ENCODE measurements at places on chromosomes 12 and 14. TPM values are rescaled to one million over a fixed set of nuclear protein-coding genes. Genes with fewer than 3 reads are reported as not detected.

GRIP1 gene
- total RNA-seq, result 32.2 TPM

RNASE2 gene
- 0.50 TPM for total RNA-seq

ADAMTS20 gene
- total RNA-seq, result 0.44 TPM

ESPL1 gene
- total RNA-seq, result 4.5 TPM

SLCO1B1 gene
- total RNA-seq, result not detected

BTG1 gene
- total RNA-seq, result 15.5 TPM

CLEC9A gene
- 0.59 TPM for total RNA-seq

DNA sequence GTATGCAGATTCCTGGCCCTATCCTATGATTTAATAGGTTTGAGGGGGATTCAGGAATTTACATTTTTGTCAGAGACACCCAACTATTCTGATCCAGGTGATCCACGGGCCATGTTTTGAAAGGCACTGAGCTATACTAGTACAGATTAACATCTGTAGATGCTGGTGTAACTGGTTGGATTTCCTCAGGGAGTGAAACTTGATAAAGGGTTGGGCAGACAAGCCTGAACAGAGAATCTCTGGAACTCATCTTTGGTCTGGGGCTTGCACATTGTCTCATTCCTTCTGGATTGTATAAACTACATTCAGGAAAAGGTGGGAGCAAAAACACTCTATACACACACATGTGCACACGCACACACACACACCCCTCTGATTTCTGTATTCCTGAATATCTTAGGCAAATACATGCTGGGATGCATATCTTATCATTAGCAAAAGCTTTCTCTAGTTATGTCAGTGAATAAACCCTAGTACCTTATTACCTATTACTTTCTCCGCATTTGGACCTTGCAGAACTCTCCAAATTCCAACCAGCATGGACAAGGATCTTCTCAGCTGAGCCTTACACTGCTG is 104.6 kb downstream of the SLC38A1 start:
- no peaks in the 10 kb centered on the region for H3K27me3 ChIP-seq
- H3K27ac ChIP-seq, result no peak overlapping the region
- no peaks in the 10 kb centered on the region for H3K4me1 ChIP-seq

- H3K27me3 ChIP-seq, result peaks cover 4% of the 10 kb centered on the region
- H3K4me1 ChIP-seq, result no peaks in the 10 kb centered on the region
- DNase-seq, result peak; percentile 88
- no peak overlapping the region for H3K4me3 ChIP-seq
- H3K27ac ChIP-seq, result no peak overlapping the region
Measured at GRCh38 chr12:110957652-110958051, 37.3 kb upstream of the MYL2 start.

DNA sequence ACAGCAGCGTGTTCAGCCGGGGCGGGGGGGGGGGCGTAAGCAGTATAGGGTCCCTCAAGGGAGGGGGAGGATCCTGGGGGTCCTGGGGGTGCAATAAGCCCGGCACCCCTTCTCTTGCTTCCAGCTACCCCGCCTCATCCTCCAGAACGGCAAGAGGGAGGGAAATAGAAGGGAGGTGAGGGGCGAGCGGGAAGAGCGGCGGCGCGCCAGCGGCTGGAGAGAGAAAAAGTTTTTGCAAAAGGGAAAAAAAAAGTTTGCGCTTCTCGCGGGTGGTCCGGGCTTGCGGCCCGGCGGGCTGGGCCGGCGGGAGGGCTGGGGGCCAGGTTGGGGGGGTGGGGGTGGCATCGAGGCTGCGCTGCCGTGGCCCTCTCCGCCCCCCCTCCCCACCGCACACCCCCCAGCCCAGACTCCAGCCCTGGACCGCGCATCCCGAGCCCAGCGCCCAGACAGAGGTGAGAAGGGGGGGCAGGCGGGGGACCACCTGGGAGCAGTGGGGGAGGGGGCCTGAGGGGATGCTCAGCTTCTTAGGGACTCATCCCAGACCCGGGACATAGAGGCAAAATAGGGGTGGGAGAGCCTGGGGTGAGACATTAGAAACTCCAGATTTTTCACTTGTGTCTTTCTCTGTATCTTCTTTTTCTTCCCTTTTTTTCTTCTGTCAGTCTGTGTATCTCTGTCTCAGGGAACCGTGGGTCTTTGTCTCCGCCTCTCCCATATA is at the start of gene GLI1:
Gene GLI1 (plus strand): TSS at position 36 of the 718 bp plus-strand sequence. CDS start 3,907 bp downstream, outside the sequence.
- DNase-seq, result no peak
- peaks cover 7% of the 10 kb centered on the region for H3K36me3 ChIP-seq
- H3K4me1 ChIP-seq, result peaks cover 49% of the 10 kb centered on the region
- H3K4me3 ChIP-seq, result peak within 1 kb of the TSS; percentile 71
- H3K27me3 ChIP-seq, result peaks cover 27% of the 10 kb centered on the region
- peak within 1 kb of the TSS; percentile 86 for H3K27ac ChIP-seq

GRCh38 chr14:84432676-84433075 is 1097.3 kb upstream of the FLRT2 start:
- H3K4me1 ChIP-seq, result no peaks in the 10 kb centered on the region
- no peaks in the 10 kb centered on the region for H3K36me3 ChIP-seq
- H3K27me3 ChIP-seq, result no peaks in the 10 kb centered on the region
- DNase-seq, result no peak
- no peak overlapping the region for H3K4me3 ChIP-seq

DNA sequence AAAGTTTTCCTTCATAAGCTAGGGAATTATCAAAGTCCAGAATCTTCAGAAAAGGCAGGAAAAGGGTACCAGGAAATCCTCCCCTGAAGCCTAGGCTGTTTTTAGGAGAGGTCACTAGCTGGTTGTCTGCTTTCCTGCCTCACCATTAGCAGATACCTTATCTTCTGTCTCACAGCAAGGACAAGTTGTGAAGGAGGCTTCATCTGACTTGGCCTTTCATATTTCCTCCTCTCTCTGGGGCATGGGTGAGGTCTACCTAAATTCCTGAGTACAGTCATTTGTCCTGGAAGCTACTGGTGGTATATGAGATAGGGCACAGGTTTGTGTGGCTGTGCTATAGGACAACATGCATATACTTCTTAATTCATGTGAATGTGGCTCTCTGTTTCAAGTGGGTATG is 2.3 kb downstream of the FOXJ2 start:
- no peaks in the 10 kb centered on the region for H3K27me3 ChIP-seq
- peaks cover 5% of the 10 kb centered on the region for H3K36me3 ChIP-seq
- peaks cover 36% of the 10 kb centered on the region for H3K4me1 ChIP-seq
- DNase-seq, result no peak
- no peak overlapping the region for H3K27ac ChIP-seq

DNA sequence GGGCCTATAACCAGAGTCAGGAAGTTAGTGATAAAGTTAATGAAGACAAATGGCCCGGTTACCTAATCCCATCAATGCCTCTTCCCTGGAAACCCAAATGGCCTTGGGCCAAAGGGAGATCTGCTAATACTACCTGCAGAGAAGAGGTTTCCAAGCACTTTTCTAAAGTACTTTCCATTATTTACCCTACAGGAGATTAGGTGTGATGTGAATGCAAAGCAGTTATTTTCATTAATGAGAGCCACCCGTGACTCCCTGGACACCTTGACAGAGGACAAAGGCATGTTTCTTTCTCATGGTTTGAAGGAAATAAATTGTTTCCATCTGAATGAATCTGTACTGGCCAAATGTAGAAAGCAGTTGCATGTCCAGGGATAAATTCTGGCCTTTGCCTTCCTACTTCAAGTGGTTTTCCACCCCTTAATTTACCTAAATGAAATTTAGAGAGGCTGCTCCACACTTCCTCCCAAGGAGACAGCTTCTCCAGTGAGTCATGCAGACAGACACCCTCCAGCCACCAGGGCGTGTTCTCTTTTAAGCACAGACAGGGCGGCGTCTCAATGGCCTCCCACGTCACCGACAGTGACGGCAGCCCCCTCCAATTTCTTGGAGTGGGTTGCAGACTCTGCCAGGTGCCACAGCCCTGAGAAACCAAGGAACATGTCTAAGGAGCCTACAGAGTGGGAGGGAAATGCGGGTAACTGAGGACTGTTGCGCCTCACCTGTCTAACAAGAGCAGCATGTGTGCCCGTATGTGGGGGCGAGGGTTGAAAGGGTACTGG is 43.9 kb upstream of the GNPNAT1 start:
- no peak for DNase-seq
- no peaks in the 10 kb centered on the region for H3K27me3 ChIP-seq
- no peaks in the 10 kb centered on the region for H3K36me3 ChIP-seq
- no peak overlapping the region for H3K27ac ChIP-seq
- peaks cover 4% of the 10 kb centered on the region for H3K4me1 ChIP-seq

DNA sequence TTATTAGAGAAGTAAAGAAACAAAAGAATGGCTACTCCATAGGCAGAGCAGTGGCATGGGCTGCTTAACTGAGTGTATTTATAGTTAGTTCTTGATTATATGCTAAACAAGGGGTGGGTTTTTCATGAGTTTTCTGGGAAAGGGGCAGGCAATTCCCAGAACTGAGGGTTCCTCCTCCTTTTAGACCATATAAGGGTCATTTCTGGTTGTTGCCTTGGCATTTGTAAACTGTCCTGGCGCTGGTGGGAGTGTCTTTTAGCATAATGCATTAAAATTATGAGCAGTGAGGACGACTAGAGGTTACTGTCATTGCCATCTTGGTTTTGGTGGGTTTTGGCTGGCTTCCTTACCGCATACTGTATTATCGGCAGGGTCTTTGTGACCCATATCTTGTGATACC is 40.1 kb downstream of the CCDC60 start:
- no peaks in the 10 kb centered on the region for H3K36me3 ChIP-seq
- no peak for DNase-seq
- H3K4me3 ChIP-seq, result no peak overlapping the region
- no peaks in the 10 kb centered on the region for H3K4me1 ChIP-seq
- H3K27ac ChIP-seq, result no peak overlapping the region
- no peaks in the 10 kb centered on the region for H3K27me3 ChIP-seq

DNA sequence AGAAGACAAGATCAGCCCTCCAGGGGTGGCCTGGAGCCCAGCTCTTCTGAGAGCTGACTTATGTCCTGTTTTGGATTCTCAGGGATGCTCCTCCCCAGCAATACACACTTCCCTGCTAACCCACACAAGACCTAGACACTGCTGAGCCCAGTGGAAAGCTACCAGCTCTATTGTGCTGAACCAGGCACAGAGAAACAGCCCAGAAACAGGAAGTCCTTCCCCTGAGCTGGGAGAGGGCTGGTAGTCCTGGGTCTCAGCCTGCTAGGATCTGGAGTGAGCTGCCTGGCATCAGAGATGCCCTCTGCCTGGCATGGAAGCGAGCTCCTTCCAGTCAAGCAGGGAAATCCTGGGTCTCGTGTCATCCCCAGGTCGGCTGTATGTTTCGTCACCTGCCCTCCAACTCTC is 1.2 kb upstream of the LAG3 start:
- peaks cover 43% of the 10 kb centered on the region for H3K4me1 ChIP-seq
- peaks cover 60% of the 10 kb centered on the region for H3K36me3 ChIP-seq
- H3K4me3 ChIP-seq, result no peak overlapping the region
- no peak overlapping the region for H3K27ac ChIP-seq
- DNase-seq, result no peak
- no peaks in the 10 kb centered on the region for H3K27me3 ChIP-seq

DNA sequence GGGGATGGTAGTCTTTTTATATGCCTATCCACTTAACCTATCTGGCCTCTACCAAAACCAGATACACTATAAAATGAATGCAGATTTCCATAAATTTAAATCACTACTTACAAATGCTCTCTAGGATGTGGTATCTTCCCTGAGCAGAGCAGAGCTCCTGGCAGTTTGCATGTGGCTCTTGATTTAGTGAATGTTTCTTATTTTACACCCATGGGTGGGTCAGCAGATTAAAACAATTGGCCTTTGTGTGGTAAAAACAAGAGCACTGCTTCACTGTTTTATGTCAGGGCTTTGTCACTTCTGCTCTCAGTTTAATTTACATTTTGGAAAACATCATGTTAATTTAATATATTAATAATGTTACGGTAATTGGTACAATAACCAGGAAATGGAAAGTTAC is 5.5 kb downstream of the TAS2R19 start:
- no peak overlapping the region for H3K27ac ChIP-seq
- no peaks in the 10 kb centered on the region for H3K27me3 ChIP-seq
- no peaks in the 10 kb centered on the region for H3K4me1 ChIP-seq
- no peaks in the 10 kb centered on the region for H3K36me3 ChIP-seq

DNA sequence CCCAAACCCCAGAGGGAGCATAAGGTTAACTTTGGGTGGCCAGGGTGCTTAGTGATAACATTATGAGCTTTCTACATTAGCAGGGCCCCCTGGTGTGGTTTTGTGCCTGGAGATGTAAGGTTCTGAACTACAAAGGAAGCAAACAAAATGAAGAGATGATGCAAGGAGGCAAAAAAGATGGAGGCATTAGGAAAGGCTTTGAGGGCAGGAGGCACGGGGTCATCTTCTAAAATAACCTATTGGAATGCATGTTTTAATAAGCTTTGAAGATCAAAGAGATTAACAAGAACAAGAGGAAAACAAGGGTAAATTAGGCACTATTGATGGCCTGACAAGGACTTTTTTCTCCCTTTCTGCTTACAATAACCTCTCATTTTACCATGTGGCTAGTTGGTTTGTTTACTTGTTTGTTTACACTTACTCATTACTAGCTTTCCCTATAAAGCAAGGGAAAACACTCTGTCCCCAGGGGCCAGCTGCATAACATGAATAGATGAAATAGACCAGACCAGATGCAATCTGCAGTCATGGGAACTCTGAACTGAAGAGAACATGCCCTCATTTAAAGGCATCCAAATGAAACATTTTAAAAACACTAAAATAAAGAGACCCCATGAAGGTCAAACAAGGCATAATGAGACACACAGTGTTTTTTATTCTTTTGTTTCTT is 390.3 kb downstream of the DIO2 start:
- H3K4me1 ChIP-seq, result no peaks in the 10 kb centered on the region
- H3K4me3 ChIP-seq, result no peak overlapping the region
- H3K27ac ChIP-seq, result no peak overlapping the region
- no peaks in the 10 kb centered on the region for H3K27me3 ChIP-seq
- no peaks in the 10 kb centered on the region for H3K36me3 ChIP-seq

DNA sequence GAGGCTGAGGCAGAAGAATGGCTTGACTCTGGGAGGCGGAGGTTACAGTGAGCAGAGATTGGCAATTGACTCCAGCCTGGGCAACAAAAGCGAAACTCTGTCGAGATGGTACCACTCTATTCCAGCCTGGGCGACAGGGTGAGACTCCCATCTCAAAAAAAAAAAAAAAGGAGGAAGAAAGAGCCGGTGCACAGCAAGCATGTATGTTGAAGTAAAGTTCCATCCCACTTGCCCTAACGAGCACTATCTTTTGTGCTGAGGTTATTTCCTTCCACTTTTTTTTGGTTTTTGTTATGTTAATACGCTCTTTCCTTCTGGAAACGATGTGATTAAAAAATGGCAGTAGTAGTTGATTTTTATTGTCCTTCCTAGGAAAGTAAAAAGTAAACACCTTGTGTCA is 19.5 kb upstream of the GOLGA5 start:
- no peak overlapping the region for H3K4me3 ChIP-seq
- H3K27ac ChIP-seq, result no peak overlapping the region
- no peaks in the 10 kb centered on the region for H3K27me3 ChIP-seq

- no peak overlapping the region for H3K4me3 ChIP-seq
- peaks cover 5% of the 10 kb centered on the region for H3K4me1 ChIP-seq
- no peaks in the 10 kb centered on the region for H3K27me3 ChIP-seq
- DNase-seq, result no peak
- H3K36me3 ChIP-seq, result no peaks in the 10 kb centered on the region
Measured at GRCh38 chr12:104469523-104469922, 12.8 kb downstream of the CHST11 start.
